Fibroblast of the aortic adventitia (primary cell): ENCODE measurements at places on chromosomes 3 and 15.

DNA sequence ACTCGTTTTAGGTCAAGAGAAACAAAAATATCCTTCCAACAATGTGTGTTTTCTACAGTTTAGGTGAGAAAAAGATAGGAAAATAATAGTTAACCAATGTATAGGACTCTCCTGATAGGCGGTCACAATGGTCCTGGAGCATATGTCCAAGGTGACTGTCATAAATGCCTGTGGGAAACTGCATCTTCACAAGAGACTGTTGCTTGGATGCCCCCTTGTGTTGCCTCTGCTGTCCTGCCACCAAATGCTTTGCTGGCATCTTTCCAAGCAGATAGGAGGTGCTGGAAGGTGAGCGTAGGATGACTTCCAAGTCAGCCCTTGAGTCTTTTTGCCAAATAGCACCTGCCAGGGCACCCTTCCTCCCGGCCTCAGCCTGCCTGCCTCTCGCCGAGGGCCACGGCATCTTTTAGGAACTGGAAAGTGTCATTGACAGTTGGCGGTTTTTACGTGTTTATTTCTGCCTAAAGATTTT, 24.1 kb upstream of the SACM1L start:
- DNase-seq = no peak

DNA sequence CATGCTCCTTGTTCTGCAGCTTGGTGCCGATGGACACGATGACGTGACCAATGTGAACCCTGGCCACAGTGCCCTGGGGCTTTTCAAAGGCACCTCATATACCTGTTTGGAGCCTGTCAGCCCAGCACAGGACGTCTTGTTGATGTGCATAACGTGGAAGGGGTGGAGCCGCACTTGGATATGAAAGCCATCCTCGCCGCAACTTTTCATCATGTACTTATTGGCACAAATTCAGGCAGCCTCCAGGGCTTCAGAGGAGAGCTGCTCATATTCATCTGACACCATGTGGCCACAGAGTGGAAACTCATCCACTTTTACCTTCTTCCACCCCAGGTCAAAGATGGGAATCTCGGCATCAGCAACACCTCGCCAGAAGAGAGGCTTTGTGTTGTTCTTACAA, 24.7 kb downstream of the POPDC2 start:
- no peak for DNase-seq

- DNase-seq = no peak
Observed at GRCh38 chr15:79090487-79091203, at the start of gene RASGRF1. TSS of gene RASGRF1 (minus strand) at chr15:79090780. CDS start at chr15:79090498, 282 bp downstream.

- DNase-seq = no peak
Observed at GRCh38 chr3:12585970-12586369, 29.1 kb downstream of the MKRN2 start.

GRCh38 chr3:128787256-128788253, 61.6 kb downstream of the RAB7A start:
- peak; percentile 59 for DNase-seq

DNA sequence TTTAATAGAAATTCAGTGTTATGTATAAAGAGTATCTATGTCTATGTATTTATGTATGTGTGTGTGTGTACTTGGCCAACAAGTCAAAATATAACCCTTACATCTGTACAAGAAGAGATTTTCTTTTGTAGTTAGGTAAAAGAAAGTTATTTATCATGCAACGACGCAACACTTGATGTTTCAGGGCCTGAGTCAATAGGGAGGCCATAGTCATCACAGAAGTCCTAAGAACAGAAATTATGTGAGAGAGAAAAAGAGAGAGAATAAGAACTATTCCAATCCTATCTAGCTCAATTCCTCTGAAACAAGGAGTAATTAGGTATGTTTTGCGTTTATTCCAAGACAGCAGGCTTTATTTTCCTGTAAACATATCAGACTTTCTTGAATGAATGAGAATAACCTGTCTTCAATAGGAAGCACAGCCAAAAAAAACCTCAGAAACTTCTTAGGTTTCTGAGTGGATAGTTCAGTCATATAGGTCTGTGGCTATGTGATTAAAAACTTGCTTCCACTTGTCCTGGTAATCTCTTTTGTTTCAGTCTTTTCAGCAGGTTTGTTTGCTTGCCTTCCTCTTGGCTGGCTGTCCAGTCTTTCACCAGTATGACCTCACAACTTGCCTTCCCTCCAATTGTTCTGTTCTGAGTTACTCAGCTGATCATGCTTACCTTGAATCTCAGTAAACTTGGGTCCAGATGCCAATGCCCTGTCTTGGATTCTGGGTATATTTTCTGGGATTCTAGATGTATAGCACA, 382.4 kb upstream of the GBE1 start:
- DNase-seq = no peak

- peak; percentile 82 for DNase-seq
Observed at GRCh38 chr15:78306176-78306774, 6.9 kb upstream of the SKIC8 start.

DNA sequence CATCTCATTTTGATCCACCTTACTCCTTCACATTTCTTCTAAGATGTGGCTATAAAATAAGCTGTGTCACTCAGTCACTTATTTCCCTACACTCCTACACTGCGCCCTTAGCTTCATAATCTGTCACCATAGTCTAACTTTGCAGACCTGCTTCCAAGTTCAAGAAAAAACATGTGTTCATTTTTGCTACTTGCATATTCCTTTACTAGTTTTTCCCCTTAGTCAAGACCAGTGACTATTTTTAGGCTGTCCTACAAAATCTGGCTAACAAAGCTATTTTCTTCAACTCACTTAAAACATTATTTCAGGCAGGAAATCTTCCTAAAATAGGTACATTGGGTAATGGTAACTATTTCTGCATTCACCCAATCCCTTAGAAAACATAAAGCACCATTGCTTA, 272.5 kb downstream of the TBC1D5 start:
- DNase-seq = no peak

- no peak for DNase-seq
Observed at GRCh38 chr3:9041626-9042025, 78.4 kb upstream of the RAD18 start.

DNA sequence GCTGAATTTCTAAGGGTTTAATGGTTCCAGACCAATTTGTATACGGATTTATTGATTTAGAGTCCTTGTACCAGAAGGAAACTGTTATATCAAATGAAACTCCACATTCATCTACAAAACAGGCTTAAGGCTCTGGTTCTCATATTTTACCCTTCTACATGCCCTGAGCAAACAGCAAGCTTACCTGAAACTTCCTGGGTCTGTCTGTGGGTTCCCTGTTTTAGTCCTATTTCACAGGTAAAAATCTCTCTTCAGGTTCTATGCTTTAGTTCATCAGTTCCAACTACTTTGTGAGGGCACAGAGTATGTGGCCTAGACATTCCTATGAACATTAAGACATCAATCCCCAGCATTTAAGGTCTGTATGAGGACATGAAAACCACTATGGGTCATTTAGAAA, 57.7 kb downstream of the RFX7 start:
- no peak for DNase-seq

DNA sequence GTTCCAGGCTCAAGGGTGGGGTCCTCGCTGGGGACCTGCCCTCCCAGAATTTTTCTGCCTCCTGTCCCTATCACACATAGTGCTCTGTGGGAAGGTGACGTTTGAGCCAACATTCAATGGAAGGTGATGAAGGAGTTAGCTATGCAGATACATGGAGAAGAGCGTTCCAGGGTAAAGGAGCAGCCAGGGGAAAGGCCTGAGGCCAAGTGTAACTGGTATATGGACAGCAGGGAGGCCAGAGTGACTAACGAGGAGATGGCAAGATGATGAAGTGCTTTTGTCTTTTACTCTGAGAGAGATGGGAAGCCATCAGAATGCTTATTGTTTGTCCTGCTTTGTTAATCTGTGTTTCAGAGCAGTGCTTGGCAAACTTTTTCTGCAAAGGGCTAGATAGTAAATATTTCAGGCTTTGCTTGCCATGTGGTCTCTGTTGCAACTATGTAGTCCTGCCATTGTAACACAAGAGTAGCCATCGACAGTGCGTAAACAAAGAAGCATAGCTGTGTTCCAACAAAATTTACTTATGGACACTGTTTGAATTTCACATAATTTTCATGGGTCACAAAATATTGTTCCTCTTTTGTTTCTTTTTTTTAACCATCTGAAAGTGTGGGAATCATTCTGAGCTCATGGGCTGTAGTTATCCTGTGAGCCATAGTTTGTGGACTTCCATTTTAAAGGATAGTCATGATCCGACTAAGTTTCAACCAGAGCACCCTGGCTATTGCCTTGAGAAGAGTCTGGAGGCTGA, 25.8 kb upstream of the PIAS1 start:
- no peak for DNase-seq

GRCh38 chr3:58776231-58776630, 109.7 kb upstream of the FAM3D start:
- DNase-seq = no peak

- peak; percentile 18 for DNase-seq
Observed at GRCh38 chr3:127484601-127485388, 105.7 kb downstream of the TPRA1 start.

- no peak for DNase-seq
Observed at GRCh38 chr15:45101749-45102148, 12.2 kb downstream of the DUOX2 start.

- DNase-seq = peak; percentile 85
Observed at GRCh38 chr15:64883997-64884511, 27.6 kb upstream of the ANKDD1A start.

DNA sequence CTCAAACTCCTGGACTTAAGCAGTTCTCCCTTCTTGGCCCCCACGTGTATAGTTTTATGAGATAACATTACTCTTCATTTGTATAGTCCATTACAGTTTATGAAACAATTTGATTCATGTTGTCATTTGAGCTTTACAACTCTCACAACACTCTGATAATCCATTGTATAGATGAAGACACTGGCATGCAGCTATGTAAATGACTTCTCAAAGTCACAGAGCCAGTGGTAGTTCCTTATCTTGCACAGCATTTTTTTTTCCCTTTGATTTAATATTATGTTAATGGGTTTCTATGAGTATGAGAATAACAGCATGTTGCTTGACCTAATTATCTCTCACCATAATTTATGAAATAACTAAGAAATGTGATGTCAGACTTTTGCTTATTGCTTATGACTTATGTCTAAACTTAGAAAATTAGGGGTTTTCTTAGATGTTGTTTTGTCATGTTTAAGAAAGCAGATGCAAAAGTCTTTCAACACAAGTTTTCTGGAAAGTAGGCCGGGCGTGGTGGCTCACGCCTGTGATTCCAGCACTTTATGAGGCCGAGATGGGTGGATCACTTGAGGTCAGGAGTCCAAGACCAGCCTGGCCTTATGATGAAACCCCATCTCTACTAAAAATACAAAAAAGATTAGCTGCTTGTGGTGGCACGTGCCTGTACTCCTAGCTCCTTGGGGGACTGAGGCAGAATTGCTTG, 13.3 kb downstream of the VPS8 start:
- DNase-seq = no peak

DNA sequence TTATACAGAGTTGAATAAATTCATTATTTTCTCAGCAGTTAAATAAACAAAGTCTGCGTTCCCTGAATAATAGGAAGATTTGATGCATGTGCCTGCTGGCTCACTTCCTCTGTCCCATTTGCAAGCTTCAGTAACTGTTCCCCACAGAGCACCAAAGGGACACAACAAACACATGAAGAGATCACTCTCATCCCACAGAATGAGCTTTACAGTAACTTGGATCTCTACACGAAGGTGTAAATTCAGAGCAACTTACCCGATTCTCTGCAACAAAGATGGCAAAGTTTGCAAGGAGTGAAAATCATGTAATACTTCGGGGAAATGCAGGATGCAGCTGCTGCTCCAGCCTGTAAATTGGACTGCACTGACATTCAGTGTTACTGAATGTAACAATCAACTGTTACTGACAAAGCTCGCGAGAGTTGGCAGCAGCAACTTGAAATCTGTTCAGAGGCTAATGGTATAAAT, at the start of gene BCHE:
Gene BCHE, minus strand, starts transcription at position 366 of the 468 bp plus-strand sequence. CDS start 6,390 bp downstream, outside the sequence.
- peak; percentile 72 for DNase-seq

DNA sequence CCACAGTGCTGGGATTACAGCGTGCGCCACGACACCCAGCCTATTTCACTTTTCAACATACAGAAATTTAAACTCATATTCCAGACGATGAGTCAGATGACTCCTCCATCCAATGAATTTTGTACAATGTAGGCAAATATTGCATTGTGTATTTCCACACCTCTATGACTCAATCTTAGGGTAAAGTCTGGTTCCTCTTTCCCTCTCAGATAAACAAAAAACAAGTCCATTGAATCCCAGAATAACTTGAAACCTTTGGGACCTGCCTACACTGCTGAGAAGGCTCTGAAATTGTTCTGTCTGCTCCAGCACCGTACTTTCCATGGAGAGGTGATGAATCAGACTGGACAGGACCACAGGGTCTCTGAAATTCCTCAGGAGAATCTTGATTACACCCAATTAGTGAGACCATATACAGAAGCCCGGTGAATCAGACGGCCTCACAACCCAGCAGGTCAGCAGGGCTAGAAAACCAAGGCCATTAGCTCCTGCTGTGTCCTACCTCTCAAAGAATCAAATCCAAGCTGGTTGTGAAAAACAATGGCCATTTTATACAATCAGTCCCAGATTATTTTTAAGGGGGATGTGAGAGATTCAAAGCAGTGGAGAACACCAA, 112.6 kb downstream of the ERC2 start:
- DNase-seq = no peak

- DNase-seq = no peak
Observed at GRCh38 chr15:89088605-89089315, 504 bp downstream of the ABHD2 start.

DNA sequence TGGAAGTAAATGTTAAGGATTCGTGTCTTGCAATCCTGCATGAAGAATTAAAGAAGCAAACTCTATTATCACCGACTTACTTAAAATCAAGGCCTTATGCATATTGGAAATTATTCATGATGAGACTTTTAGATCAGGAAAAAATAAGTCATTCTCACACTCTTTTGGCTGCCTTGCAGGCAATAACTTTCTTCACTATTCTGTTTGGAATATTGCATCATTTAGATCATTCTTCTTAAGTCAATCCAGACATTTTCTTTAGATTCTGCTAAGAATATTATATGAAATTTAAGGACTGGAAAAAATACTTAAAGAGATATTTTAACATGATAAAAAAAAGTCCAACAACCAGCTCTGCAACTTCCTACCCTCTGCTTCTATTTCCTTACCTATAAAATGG, 245.4 kb downstream of the LRRN1 start:
- DNase-seq = no peak

DNA sequence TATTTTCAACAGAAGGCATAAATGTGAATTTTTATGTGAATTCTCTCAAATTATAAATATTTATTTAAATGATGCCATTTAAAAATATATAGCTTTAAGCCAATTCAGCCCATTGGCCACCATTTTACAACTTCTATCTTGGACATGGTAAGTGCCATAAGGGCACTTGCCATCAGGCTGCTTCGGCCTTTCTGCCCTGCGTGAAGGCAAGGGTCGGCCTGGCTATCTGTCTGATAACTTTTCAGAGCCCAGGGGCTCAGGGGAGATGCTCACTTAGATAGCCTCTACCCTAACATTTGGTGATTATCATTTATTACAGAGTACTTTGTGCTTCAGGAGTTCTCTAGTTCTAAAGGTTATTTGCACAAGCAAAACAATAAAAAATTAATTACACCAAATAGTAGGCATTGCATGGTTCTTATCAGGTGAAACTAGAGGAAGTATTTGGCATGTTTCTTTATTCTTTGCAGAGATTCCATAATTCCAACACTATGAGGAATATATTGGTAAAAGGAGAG, 62.4 kb upstream of the MBNL1 start:
- DNase-seq = no peak
